ENCODE measurements at places on chromosomes 6 and 20. TPM values are rescaled to one million over a fixed set of nuclear protein-coding genes. Genes with fewer than 3 reads are reported as not detected.

The NFYA gene
- total RNA-seq = 27.7 TPM

The JAG1 gene
- 69.1 TPM for total RNA-seq

The TFAP2C gene
- total RNA-seq = 25.3 TPM

The WTAP gene
- total RNA-seq = 114 TPM

GRCh38 chr6:35148167-35148741, 7.1 kb upstream of the TCP11 start:
- peaks cover 19% of the 10 kb centered on the region for H3K4me1 ChIP-seq
- DNase-seq = no peak
- H3K4me3 ChIP-seq = no peak overlapping the region
- H3K27ac ChIP-seq = no peak overlapping the region

GRCh38 chr6:33990061-33990541, 155.8 kb downstream of the GRM4 start:
- peaks cover 17% of the 10 kb centered on the region for H3K4me1 ChIP-seq
- H3K27me3 ChIP-seq = no peaks in the 10 kb centered on the region
- no peak overlapping the region for H3K4me3 ChIP-seq
- no peak for DNase-seq
- H3K27ac ChIP-seq = no peak overlapping the region

- H3K36me3 ChIP-seq = no peaks in the 10 kb centered on the region
- no peak for DNase-seq
- H3K4me1 ChIP-seq = 0 out of 2 replicates have a peak, but pooled peaks cover 6% of the 10 kb centered on the region
- no peak within 1 kb of the TSS for H3K27ac ChIP-seq
Measured at GRCh38 chr20:41366546-41367392, at the start of gene EMILIN3. Gene EMILIN3, minus strand, starts transcription at chr20:41366818. Its CDS starts 184 bp downstream, at chr20:41366634.

- no peak overlapping the region for H3K27ac ChIP-seq
- no peaks in the 10 kb centered on the region for H3K4me1 ChIP-seq
- H3K36me3 ChIP-seq = no peaks in the 10 kb centered on the region
- no peak for DNase-seq
- H3K4me3 ChIP-seq = no peak overlapping the region
- no peaks in the 10 kb centered on the region for H3K27me3 ChIP-seq
Measured at GRCh38 chr6:40355066-40355465, 232.1 kb downstream of the LRFN2 start.

DNA sequence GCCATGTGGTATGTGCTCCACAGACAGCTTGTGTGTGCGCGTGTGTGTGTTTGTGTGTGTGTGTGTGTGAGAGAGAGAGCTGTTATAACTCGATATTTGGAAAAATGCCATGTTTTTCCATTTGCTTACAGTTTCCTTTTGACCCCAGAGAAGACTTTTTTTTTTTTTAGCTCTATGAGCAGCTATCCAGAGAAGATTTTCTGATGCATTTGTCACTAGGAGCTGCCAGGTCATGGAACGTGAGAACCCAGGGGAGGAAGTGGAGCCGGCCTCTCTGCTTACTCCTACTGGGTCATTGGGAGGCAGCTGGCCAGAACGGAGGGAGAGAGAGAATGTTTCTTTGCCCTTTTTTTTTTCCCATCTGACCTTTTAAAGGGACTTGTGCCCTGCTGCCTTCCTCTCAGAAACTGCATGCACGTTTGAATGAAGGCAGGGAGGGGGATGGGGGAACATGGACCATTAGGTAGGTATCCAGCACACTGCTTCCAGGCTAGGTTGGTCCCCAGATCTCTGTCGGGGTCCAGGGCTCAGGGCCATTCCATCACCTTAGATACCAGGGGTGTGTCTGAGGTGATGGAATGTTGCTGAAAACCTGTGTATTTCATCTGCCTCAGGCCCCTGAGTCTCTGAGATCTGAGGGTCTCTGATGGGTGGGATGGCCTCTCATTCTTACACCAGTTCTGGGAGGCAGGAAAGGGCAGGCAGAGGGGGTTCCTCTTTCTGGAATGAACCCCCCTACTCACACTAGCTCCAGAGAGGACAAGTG, 11.2 kb upstream of the MRPS18A start:
- peaks cover 32% of the 10 kb centered on the region for H3K4me1 ChIP-seq
- no peaks in the 10 kb centered on the region for H3K36me3 ChIP-seq
- H3K27ac ChIP-seq = no peak overlapping the region
- no peak for DNase-seq
- no peaks in the 10 kb centered on the region for H3K27me3 ChIP-seq
- no peak overlapping the region for H3K4me3 ChIP-seq

GRCh38 chr20:50919567-50919966, 11.7 kb downstream of the ADNP start:
- no peaks in the 10 kb centered on the region for H3K27me3 ChIP-seq
- DNase-seq = no peak
- no peak overlapping the region for H3K4me3 ChIP-seq
- no peaks in the 10 kb centered on the region for H3K36me3 ChIP-seq
- peaks cover 28% of the 10 kb centered on the region for H3K4me1 ChIP-seq

- no peak for DNase-seq
- no peaks in the 10 kb centered on the region for H3K27me3 ChIP-seq
- peaks cover 28% of the 10 kb centered on the region for H3K4me1 ChIP-seq
- H3K36me3 ChIP-seq = no peaks in the 10 kb centered on the region
- no peak overlapping the region for H3K27ac ChIP-seq
Measured at GRCh38 chr20:16576219-16576618, 3.0 kb upstream of the KIF16B start.

- no peaks in the 10 kb centered on the region for H3K36me3 ChIP-seq
- H3K4me3 ChIP-seq = no peak overlapping the region
- H3K27ac ChIP-seq = no peak overlapping the region
- DNase-seq = no peak
- no peaks in the 10 kb centered on the region for H3K27me3 ChIP-seq
Measured at GRCh38 chr20:52830598-52830997, 141.6 kb upstream of the TSHZ2 start.

- no peaks in the 10 kb centered on the region for H3K36me3 ChIP-seq
- H3K4me3 ChIP-seq = no peak overlapping the region
- no peak overlapping the region for H3K27ac ChIP-seq
- no peaks in the 10 kb centered on the region for H3K4me1 ChIP-seq
Measured at GRCh38 chr6:108635505-108636226, 74.9 kb downstream of the FOXO3 start.

- DNase-seq = no peak
- H3K4me1 ChIP-seq = no peaks in the 10 kb centered on the region
- no peak overlapping the region for H3K27ac ChIP-seq
Measured at GRCh38 chr6:18820725-18821124, 433.6 kb downstream of the RNF144B start.

DNA sequence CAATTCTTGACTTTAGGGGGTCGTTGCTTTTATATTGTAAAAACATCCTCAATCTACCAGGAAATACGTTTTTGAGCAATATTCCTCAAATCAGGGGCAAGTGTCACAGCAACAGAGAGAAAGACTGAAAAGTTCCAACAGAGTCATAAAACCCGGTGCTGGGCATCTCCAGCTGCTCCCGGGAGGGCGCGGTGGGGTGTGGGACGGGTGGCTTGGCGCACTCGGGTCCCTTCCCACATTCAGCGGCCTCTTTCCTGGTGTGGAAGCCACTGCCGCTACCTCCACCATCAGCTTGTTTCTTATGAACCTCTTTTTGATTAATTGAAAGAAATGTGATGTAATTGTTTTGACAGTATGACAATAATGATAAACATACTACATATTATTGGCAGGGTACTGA, 98.2 kb downstream of the IRF4 start:
- no peak overlapping the region for H3K4me3 ChIP-seq
- no peak for DNase-seq
- no peaks in the 10 kb centered on the region for H3K27me3 ChIP-seq
- no peaks in the 10 kb centered on the region for H3K4me1 ChIP-seq

DNA sequence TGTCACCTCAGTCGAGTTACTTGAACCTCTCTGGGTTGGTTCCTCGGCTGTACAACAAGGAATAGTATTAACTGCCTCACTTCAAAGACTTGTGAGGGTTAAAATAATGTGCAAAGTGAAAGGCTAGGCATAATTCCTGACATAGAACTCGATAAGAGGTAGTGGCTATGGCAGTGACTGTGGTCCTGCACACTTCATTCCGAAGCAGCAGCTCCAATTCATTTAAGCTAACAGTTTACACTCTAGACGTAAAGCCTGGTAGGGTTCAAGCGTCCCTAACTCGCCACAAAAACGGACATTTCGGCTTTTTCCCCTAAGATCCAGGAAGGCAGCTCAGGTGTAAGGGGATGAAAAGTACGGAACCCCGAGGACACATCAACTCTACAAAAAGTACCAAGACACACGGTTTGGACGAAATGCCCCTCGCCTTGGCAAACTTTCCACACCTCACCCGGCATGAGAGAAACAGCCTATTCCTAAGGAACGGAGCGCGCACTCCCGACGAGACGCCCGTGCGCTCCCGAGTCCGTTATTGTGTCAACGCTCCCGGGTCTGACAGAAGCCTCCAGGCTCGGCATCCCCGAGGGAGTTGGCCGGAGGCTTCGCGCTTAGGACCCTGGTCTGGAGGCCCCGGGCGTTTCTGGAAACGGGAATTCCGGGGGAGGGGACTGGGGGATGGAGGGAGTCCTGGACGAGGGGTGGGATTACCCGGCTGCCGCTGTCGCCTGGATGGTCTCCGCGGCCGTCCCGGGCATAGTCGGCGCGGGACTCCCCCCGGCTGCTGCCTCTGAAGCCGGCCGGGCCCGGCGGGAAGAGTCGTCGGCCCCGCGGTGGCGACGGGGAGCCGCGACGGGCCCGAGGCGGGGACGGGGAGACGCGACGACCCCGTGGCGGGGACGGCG, 937 bp downstream of the ZNF318 start:
- peak overlapping the region; percentile 68 for H3K4me3 ChIP-seq
- H3K4me1 ChIP-seq = peaks cover 13% of the 10 kb centered on the region
- no peaks in the 10 kb centered on the region for H3K27me3 ChIP-seq
- H3K36me3 ChIP-seq = no peaks in the 10 kb centered on the region
- DNase-seq = peak; percentile 48

- H3K27ac ChIP-seq = no peak overlapping the region
- no peaks in the 10 kb centered on the region for H3K36me3 ChIP-seq
- no peak for DNase-seq
- no peaks in the 10 kb centered on the region for H3K27me3 ChIP-seq
Measured at GRCh38 chr6:139778106-139778505, 403.7 kb upstream of the CITED2 start.

DNA sequence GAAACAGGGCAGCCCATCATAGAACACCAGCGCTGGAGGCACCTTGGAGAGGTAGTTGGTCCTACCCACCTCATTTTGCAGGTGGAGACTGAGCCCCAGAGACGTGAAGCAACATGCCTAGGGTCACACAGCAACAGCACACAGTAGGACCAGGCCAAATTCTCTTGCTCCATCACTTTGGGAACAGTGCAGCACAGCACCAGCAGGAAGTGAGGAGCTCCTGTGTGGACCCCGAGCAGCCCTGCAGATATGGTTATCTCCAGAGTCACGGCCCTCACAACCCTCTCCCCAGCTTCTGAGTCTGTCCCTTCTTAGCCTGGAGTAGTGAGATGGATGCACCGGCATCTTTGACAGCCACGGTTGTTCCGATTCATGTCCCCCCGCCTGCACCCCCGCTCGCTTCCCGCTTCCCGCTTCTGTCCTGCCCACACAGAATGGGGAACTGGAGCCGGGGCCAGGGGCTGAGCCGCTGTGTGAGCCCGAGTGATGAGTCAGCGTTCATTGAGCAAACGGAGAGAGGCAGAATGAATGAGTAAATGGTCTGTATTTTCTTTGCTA, 72.6 kb upstream of the DUSP22 start:
- no peaks in the 10 kb centered on the region for H3K4me1 ChIP-seq
- no peak for DNase-seq
- H3K27ac ChIP-seq = no peak overlapping the region
- H3K4me3 ChIP-seq = no peak overlapping the region
- no peaks in the 10 kb centered on the region for H3K27me3 ChIP-seq

- H3K27me3 ChIP-seq = no peaks in the 10 kb centered on the region
- H3K36me3 ChIP-seq = no peaks in the 10 kb centered on the region
- no peak overlapping the region for H3K4me3 ChIP-seq
Measured at GRCh38 chr6:161400671-161401070, 126.8 kb upstream of the AGPAT4 start.

GRCh38 chr6:157433678-157434081, 52.7 kb downstream of the ZDHHC14 start:
- peaks cover 32% of the 10 kb centered on the region for H3K4me1 ChIP-seq
- no peak for DNase-seq

DNA sequence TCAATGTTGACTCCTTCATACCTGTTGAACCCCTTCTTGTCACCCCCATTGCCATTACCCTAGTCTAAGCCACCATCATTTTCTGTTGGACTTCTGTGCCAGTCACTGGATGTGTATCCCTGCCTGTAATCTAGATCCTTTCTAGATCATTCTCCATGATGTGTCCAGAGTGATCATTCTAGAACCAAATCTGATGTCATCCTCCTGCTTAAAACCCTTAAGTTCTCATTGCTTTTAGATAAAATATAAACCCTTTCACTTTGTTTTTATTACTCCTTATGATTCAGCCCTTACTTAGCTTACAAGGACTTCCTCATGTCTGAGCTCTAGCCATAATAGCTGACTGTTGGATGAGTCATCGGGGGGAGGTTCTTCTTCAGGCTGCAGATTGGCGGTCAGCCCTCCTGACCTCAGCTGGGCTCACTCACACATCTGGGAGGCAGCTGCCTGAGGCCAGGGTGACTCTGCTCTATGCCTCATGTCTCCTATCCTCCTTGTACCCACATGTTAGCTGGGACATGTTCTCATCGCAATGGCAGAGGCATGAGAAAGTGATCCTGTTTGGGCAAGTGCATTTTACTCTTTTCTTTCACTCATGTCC, 287.6 kb downstream of the ESR1 start:
- no peak overlapping the region for H3K4me3 ChIP-seq
- H3K27me3 ChIP-seq = no peaks in the 10 kb centered on the region
- no peak overlapping the region for H3K27ac ChIP-seq
- peak; percentile 27 for DNase-seq

GRCh38 chr6:84107495-84107894, 73.9 kb downstream of the MRAP2 start:
- no peaks in the 10 kb centered on the region for H3K4me1 ChIP-seq
- no peak for DNase-seq
- no peak overlapping the region for H3K4me3 ChIP-seq

DNA sequence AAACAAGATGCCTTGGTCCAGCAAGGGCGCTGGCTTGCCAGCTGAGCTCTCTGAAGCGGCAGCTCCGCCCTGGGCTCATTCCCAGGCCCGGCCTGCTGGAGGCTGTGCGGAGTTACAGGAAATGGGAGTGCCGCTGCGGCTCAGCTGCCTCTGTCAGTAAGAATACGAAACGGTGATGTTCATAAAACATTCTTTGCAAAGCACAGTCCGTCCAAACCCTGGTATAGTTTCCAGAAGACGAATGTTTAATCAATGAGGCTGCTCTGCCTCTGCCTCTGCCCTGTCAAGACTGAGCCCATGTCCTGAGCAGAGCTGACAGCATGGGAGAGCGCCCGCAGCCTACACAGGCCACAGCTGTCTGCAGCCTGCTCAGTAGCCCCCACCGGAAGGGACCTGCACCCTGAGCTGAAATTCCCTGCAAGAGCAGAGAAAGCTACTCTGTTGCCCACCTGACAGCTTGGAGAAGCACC, 153.3 kb upstream of the SNX9 start:
- no peak for DNase-seq
- no peaks in the 10 kb centered on the region for H3K27me3 ChIP-seq
- no peaks in the 10 kb centered on the region for H3K4me1 ChIP-seq
- no peaks in the 10 kb centered on the region for H3K36me3 ChIP-seq
- no peak overlapping the region for H3K27ac ChIP-seq
- no peak overlapping the region for H3K4me3 ChIP-seq

Data from Caco-2 (cell line).